ENCODE measurements at places on chromosomes 4 and X. TPM values are rescaled to one million over a fixed set of nuclear protein-coding genes. Genes with fewer than 3 reads are reported as not detected.

DNA sequence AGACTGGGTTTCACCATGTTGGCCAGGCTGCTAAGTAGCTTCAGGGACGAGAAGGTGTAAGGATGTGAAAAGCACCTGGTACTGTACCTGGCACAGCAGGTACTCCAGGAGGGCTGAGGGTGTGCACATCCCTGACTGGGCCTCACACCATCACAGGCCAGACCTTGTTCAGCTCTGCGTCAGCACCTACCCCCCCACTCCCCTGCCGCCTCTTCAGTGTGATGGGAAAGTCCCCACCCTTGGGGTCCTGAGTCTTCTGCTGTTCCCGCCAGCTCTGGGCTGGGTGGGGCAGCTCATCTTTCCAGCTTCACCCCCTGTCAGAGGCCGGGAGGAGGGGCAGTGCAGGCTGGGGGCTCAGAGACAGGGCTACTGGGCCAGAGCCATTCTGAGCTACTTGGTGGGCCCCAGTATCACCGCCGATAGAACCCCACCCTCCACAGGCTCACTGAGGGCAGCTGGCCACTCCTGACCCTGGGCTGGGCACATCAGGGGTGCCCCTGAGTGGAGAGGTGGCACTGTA, 6.7 kb upstream of the SH3BP2 start:
- no peak for DNase-seq

The MAGEB17 gene
- total RNA-seq, result not detected

GRCh38 chr4:2305766-2306501, 44.0 kb upstream of the MXD4 start:
- DNase-seq, result no peak

- DNase-seq, result no peak
These were observed 9.8 kb downstream of the NKX3-2 start for GRCh38 chr4:13534344-13535063.

The AFAP1 gene
- total RNA-seq, result 25.4 TPM

- no peak for DNase-seq
These were observed 77.2 kb downstream of the DCHS2 start for GRCh38 chr4:154414371-154414770.

DNA sequence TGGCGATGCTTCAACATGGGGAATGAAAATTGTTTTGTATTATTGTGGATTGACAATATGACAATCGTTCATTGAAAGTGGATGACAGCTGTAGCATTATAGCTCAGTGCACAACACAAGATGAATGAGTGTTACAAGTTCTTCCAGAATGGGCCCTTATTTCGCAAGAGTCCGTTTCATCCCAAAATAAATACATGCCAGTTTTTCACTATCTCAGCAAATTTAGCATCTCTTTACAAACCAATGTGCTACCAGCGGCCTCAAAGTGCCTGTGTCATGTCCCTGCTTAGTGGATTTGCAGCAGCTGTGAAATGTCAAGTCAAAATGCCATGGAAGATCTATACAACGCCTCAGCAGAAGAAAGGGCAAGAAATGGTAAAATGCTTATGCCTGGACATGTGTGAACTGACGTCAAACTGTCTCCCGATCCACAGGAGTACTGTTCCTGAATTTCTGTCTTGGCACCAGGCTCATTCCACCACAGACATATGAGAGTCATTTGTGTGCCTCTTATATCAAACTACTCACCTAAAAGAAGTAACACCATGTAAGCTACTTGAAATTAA, 109.6 kb downstream of the MAML3 start:
- no peak for DNase-seq

The ARMCX4 gene
- 26.2 TPM for total RNA-seq

The ODAM gene
- total RNA-seq, result not detected

The FAM9C gene
- total RNA-seq, result 0.25 TPM

The KLKB1 gene
- 0.49 TPM for total RNA-seq

The RPS6KA6 gene
- total RNA-seq, result 7.8 TPM

The NHS gene
- 10.7 TPM for total RNA-seq

The GDI1 gene
- total RNA-seq, result 206 TPM

The GUCY1B1 gene
- total RNA-seq, result 6.7 TPM

The STPG2 gene
- 0.23 TPM for total RNA-seq

DNA sequence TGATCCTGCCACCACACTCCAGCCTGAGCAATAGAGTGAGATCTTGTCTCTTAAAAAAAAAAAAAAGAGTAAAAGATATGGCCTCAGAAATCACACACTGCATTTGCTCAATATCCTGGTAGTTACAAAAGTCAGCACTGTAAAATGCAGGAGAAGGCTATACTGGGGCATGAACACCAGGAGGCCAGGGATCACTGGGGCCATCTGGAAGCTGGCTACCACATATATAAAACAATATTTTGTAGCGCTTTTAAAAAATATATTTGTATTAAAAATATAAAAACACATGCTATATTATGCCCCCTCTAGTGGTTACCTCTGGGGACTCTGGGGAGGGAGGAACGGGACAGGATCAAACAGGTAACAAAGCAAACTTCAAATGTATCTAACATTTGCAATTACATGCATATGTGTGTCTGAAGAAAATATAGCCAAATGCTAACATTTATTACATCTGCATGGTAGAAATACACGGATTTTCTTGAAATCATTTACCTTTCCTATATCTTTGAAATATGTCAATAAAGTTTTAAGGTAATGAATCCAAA, 4.0 kb downstream of the C4orf46 start:
- peak; percentile 16 for DNase-seq

The GBA3 gene
- not detected for total RNA-seq

DNA sequence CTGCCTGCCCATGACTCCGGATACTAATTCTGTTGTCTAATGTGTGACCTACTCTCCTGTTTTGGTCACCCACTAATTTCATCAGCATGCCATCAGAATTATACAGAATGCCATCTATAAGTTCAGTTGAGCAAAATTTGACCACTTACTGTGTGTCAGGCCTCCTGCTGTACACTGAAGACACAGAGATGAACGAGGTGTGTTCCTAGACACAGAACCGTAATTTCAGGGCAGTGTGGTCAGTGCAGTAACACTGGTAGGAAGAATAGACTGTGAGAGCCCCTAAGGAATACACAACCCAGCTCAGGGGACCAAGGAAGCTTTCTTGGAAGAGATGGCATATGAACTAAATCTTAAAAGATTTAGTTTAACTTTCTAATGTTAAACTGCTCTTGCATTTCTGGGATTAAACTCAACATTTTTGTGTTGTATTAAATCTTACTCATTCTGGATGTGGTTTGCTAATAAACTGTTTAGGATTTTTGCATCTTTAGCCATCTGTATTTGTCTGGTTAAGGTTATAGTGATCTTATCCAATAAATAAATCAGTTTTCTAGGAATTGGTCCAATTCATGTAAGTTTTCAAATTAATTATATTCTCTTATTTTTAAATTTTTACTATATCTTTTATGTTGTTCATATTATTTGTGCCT, 34.3 kb downstream of the KANTR start:
- DNase-seq, result no peak

The LGI2 gene
- 4.6 TPM for total RNA-seq

DNA sequence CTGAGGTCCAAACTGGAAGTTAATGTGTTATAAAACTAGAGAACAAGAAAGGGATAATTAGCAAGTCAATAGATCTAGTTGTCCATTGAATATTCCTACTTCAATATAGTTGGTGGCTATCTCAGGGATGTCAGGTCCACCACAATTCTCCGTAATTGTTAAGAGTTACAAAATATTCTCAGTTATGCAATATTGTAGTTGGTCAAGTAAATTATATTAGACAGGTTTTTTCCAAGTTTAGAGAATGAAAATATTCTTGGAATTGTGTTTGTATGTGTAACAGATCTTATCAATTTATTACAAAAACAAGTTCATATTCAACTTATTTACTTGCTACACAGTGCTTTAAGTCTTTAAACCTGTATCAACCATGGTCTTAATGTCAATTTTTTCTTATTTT, 547.4 kb downstream of the SPRY1 start:
- DNase-seq, result no peak

DNA sequence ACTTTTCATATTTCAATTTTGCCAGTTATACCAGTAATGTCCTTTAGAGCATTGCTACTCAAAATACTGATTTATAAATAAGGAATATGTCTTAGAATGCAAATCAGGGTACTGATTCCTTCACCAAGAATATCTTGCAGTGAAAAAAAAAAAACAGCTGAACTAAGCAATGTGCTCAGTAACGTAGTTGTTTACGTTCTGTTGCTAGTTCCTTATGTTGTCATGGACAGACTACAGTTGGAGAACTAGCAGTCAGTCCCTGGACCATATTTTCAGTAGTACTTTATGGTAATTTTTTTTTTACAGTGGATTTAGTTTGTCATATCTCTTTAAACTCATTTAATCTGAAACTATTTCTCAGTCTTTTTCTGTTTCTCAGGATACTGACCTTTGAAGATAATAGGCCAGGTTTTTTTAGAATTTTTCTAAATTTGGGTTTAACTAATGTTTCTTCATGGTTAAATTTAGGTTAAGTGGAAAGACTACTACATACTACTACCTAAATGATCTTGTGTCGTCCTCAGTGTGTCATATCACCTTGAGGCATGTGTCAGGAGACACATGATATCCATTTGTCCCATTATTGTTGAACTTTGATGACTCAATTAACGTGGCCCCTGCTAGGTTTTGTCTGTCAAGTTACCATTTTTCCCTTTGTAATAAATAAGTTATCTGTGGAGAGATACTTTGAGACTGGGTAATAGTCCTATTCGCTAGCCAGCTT, 21.0 kb downstream of the SMARCAD1 start:
- no peak for DNase-seq

The XAGE2 gene
- total RNA-seq, result not detected

The PAGE2 gene
- not detected for total RNA-seq

The CT45A5 gene
- not detected for total RNA-seq

DNA sequence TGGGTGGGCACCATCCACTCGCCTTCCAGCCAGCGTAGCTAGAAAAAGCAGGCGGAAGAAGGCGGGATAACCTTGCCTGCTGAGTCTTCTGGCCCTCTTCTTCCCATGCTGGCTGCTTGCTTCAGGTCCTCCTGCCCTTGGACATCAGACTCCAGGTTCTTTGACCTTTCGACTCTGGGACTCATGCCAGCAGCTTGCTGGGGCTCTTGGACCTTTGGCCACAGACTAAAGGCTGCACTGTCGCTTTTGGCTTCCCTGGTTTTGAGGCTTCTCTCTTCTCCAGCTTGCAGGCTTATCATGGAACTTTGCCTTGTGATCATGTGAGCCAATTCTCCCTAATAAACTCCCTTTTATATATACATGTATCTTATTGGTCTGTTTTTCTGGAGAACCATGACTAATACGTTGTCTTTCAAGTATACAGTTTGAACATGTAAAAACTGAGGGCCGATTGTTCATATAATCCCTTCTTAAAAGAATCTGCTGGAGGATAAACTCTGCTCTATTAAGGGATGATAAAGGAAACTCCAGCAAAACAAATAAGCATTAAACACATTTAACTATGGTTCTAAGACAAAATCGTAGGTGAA, 116.6 kb upstream of the LCORL start:
- no peak for DNase-seq

The CSN1S1 gene
- total RNA-seq, result not detected
